Memory B cell (primary cell): ENCODE measurements at places on chromosomes 4 and X.

- no peak for DNase-seq
Measured at GRCh38 chr4:27934871-27935270, 1074.2 kb downstream of the STIM2 start.

GRCh38 chrX:36642052-36642451 is 366.1 kb upstream of the FAM47C start:
- DNase-seq = no peak

- no peak for DNase-seq
Measured at GRCh38 chrX:68880846-68881552, 52.2 kb downstream of the EFNB1 start.

- DNase-seq = no peak
Measured at GRCh38 chr4:126130215-126130614, 815.5 kb downstream of the FAT4 start.

DNA sequence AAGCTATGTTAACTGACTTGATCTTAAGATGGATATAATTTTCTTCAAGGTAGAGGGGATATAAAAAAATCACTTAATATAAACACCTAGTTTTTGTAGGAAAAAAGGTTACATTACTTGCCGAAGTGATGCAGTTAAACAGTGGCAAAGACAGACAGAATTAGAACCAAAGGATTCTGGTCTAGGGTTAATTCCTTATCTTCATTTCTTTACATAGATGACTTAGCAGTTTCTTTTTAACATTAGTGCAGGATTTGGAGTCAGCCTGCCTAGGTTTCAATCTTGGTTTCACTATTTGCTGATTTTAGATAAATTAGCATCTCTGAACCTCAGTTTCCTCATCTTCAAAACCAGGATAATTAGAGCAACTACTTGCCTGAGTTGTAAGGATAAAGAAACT is 14.3 kb downstream of the ZAR1 start:
- no peak for DNase-seq

DNA sequence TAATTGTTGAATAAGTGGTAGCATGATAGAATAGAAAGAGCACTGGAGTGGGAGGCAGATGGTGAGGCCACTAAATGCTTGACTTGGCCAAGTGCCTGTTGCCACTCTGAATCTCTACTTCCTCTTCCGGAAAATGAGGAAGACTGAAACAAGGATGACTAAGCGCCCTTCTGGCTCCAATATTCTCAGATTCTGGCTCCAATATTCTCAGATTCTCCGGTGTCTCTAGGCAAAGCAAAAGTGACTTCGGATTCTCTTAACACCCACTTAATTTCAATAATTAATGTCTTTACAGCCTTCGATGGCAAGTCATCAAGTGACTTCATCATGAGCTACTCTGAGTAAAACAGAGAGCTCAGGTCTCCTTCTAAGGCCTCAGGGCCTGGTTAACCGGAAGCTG is 402.2 kb upstream of the FGF13 start:
- no peak for DNase-seq

DNA sequence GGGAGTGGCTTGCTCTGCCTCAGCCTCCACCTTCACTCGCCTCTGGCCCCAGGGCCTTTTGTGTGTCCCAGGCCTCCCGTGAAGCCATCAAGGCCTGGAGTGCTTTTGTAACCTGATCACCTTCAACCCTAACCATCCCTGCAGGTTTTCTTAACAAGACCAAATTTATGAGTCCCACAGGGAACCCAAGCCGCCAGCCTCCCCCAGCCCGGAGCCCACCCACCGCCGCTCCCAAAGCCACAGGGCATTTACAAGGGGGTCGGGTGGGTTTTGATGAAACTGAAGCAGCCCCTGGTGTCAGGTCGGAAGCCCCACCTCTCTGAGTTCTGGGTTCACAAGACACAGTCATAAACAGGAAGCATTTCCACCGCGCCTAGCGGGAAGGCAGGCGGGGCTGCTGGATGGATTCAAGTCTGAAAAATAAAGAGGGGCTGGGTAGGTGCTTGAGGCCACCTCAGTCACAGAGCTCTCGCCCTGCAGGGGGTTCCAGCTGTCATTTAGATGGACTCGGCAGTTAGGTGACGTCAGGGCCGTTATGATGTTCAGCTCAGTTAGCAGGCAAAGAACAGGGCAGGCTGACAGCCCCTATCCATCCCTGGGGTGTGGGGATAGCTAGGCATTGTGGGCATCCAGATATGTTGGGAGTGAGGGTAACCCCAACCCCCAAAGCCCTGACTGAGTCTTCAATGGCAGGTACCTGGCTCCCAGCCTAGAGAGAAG is 128.5 kb downstream of the BCOR start:
- no peak for DNase-seq

DNA sequence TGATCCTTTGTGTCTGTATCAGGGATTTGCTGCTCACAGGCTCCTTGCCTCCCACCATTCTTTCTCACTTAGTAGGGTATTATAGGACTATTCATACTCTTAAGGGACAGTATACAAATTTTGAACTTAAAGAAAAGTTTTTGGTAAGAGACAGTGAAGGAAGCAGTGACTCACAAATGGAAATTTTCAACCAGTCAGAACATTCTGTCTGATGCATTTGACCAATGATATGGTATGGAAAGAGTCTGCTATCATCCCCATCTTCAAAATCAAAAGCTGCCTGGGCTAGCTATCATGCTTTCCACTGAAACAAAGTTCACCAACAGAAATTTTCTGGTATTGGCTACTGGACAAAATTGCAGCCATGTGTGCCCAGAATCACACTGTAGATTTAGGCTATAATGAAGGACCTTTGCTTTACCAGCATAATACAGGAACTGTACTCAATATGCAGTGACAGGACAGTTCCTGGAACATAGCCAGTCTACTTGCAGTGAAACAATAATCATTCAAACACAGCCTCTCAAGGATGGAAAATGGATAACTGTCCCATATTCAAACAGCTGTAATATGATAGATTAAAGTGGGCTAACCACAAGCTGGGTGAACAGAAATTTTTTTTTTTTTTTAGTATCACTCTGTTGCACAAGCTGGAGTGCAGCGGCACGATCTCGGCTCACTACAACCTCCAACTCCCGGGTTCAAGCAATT is 109.0 kb upstream of the ACSL4 start:
- no peak for DNase-seq

- no peak for DNase-seq
Measured at GRCh38 chr4:54384563-54384962, 155.5 kb downstream of the PDGFRA start.

DNA sequence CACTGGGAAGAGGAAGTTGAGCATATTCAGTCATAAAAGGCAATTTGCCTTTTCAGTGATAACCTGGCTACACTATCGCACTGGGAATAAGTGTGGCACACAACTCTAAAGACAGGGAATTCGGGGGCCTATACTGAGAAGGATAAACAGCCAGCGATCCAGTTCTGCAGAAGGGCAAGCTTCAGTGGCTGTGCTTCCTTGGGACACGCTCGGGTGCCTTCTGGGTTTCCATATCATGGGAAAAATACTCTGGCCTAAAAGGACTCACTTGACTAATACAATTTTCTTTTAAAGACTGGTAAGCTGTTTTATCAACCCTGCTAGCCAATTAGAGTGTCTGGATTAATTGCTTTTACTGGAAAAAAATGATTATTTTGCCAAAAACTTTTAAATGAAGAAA is 58.5 kb downstream of the TENM3 start:
- DNase-seq = no peak

DNA sequence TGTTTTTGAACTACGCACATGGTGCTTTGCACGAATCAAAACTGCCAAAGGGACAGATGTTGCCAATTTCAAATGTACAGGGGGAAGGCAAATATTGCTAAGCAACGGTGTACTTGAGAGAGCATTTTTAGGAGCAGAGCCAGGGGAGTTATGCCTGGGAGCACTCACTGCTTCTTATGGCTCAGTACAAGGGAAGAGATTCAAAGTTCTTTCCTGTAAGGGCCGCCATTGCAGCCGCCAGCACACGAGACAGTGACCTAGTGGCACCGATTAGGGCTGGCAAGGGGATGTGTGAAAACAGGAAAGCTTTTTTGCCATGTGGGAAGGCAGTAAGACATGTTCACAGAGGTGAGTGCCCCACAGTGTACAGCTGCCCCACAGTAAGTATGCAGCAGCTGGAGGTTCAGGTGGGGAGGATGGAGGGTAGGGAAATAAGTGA is 133.8 kb downstream of the AFF1 start:
- no peak for DNase-seq

DNA sequence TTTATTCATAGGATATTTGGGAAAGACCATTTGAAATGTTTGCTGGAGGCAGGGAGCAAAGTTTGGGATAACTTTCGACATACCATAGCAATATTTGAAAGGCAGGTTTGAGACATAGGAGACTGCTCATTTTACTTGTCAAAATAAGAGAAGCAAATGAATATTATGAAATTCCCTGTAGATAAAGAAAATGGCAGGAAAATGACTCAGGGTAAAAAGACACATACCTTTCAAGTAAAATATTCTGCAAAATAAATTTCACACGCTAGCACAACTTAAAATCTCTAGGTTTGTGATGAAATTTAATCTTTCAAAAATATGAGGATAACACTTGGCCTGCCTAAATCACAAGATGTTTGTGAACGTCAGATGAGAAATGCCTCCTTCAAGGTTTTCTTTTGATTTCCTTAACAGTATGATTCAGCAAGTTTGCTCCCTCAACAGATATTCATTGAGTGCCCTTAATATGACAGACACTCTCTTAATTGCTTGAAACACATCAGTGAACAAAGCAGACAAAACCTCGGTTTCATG is 6.6 kb downstream of the TMEM156 start:
- no peak for DNase-seq

DNA sequence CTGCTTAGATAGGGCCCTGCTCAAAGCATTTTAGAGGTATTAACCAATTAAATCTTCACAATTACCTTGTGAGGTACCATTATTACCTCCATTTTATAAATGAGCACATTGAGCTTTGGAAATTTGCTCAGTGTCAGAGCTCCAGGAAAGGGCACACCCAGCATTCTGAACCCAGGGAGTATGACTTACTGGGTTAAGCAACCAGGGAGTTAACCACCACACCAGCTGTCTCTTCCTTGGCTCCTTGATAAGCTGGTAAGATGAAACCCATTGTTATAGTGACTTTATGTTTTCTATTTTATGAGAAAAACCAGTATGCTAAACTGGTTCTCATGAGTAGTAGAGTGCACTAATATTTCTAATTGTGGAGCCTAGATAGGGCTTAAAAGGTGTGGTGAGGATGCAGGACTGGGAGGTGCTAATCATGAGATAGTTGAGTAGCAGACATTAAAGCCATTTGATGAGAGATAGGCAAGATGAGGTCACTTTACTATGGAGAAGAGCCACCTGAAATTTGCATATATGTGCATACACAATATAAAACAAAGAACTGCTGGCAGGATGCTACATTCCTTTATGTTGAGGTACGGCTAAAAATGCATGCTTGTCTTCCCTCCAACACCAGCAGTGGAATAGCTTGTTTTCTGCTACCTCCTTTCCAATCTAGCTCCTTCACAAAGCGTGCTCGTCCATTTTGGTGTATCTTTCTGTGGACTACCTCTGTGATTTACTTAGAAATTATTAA is 556.1 kb downstream of the SPRY1 start:
- DNase-seq = no peak

GRCh38 chr4:76640353-76640910 is 205.4 kb downstream of the SHROOM3 start:
- DNase-seq = no peak

GRCh38 chr4:83125738-83126141 is 11.2 kb upstream of the PLAC8 start:
- no peak for DNase-seq

DNA sequence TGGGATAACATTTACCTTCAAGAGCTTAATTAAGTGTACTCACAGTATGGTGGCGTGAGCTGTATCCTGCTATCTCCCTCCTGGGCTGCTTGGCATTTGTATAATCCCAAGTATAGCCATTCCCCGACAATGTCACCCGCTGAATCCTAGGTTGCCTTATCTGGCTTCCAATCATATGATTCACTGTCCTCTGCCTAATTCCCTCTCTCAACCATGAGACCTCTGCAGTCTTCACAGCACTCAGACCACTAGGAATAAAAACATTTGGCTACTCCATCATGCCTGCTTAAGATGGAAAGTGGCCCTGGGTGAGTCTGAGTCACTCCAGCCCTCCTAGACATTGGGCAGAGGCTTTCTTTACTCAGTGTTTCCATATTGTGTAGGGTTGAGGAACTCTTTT is 28.9 kb upstream of the WDFY3 start:
- DNase-seq = no peak

GRCh38 chr4:123338715-123339114 is 57.9 kb upstream of the SPRY1 start:
- no peak for DNase-seq

DNA sequence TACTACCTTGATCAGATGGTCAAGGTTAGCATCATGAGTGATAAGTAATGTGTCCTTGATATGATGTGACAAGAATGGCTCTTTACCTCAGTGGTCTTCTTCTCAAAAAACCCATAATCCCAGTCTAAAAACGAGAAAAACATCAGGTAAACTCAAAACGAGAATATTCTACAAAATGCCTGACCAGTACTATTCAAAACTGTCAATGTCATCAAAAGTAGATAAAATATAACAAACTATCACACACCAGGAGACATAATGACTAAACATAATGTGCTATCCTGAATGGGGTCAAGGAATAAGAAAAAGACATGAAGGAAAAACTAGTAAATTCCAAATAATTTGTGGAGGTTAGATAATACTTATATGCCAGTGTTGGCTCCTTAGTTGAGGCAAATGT is 85.2 kb upstream of the PDHA2 start:
- DNase-seq = no peak

- DNase-seq = no peak
Measured at GRCh38 chr4:109444182-109444844, 10.7 kb downstream of the SEC24B start.

GRCh38 chrX:19225909-19226308 is 103.6 kb upstream of the ADGRG2 start:
- no peak for DNase-seq

DNA sequence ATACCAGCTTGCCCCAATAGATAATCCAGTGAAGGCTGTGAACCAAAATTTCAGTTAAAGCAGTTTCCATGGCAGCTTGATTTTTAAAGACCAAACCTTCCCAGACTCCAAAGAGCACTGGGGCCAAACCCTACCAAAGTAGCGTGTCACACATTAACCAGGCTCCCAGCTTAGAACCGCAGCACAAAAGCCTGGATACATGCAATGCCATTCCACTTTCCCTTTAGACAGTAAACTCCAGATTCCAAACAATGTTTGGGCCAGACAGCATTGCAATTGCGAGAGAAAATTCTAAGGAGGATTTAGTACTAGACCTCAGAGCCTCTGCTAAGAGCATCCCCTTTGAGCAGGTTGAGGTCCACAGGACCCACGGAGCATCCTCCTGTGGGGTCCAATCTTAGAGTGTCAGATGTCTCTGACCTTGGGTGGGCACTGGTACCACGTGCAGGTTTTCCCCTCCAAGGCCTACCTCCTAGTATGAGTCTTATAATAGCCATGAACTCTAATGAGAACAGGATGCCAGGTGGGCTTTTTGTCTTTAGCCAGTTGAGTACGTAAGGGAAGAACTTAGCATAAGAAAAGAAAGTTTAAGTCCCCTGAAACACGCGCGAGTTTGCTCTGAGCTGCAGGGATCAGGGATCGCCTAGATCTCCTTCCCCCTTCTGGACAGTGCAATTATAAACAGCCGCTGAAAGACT is 38.8 kb downstream of the MGARP start:
- no peak for DNase-seq

GRCh38 chr4:106951891-106952290 is 84.2 kb downstream of the DKK2 start:
- DNase-seq = no peak
